ENCODE measurements at places on chromosomes 13 and 19.
A peak's percentile ranks its signal among the peaks of the same experiment; 100 is the strongest.

DNA sequence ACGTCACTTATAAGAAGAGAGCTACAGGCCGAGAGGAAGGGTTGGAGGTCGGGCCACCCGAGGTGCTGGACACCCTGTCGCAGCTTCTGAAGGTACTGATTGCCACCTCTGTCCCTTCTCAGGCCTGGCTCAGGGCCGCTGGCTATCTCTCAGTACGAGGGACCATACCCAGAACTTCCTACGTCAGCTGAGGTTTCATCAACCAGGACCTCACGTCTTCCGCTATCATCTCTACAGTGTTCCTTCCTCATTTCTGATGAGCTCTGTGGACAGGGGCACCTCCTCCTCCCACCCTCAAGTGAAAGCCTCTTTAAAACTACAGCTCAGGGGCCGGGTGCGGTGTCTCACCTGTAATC, 58.2 kb upstream of the USE1 start:
- DNase-seq = no peak

- DNase-seq = no peak
These were observed 27.9 kb upstream of the IGFL1 start for GRCh38 chr19:46201454-46202310.

GRCh38 chr13:57666131-57666953, 34.8 kb downstream of the PCDH17 start:
- no peak for DNase-seq

DNA sequence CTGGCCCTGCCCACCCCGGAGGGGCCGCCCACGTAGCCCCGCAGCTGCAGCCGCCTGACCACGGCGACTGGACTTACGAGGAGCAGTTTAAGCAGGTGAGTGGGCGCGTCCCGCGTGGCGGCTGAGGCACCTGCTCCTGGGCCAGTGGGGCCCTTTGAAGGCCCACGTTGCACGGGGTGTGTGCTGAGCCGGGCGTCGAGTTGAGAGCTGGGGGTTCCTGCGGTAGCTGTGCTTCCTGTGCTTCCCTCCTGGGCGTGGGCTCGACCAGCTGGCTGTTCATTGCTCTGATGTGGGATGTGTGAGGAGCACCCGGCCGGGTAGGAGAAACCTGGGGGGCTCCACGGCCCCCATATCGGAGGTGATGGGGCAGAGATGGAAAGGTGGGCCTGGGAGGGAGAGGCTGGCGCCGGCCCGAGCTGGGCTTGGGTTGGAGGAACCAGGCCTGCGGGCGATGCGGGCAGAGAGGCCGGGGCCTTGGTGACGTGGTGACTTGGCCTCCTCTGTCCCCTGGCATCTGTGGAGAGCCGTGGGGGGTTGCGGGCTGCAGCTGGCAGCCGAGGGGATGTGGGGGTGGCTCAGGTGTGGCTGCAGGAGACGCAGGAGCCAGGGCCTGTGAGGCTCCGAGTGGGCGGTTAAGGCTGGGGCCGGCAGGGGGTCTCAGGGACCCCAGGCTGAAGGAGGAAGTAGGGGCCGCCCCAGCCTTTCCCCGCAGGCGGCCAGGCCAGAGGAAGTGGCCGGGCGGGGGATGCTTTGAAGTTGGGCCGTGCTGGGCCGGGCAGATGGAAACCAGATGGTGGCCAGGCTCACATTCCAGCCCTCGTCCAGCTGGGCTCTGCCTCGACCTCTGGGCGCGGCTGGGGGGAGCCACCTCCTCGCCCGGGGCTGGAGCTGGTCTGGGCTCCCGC, 7.1 kb downstream of the ARID3A start:
- no peak for DNase-seq

- no peak for DNase-seq
These were observed 492.0 kb downstream of the FGF9 start for GRCh38 chr13:22162889-22163288.

- DNase-seq = no peak
These were observed 115.4 kb upstream of the TMTC4 start for GRCh38 chr13:100789968-100790367.

- no peak for DNase-seq
These were observed 35.7 kb upstream of the DACH1 start for GRCh38 chr13:71902676-71903075.

- DNase-seq = no peak
These were observed 6.8 kb downstream of the PCDH17 start for GRCh38 chr13:57638186-57638890.

DNA sequence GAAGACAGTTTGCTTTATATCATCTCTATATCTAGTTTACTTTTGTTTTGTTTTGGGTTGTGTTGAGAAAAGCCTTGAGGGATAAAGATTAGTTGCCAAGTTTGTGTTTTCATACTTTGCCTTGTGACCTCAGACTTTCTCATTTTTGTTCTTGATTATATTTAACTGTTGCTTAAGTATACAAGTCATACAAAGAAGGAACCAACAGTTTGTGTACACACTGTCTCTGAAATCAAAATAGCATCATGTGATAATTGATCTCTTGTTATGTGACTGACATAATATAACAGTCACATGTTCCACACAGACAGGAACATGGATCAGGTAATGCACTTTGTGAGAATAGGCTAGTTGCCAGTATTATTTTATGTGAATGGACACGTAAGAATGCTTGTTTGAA, 70.8 kb downstream of the SHISA2 start:
- no peak for DNase-seq

- DNase-seq = no peak
These were observed 619.0 kb downstream of the KCTD12 start for GRCh38 chr13:76267216-76267615.

- no peak for DNase-seq
These were observed 60.5 kb downstream of the COL4A2 start for GRCh38 chr13:110367620-110368019.

DNA sequence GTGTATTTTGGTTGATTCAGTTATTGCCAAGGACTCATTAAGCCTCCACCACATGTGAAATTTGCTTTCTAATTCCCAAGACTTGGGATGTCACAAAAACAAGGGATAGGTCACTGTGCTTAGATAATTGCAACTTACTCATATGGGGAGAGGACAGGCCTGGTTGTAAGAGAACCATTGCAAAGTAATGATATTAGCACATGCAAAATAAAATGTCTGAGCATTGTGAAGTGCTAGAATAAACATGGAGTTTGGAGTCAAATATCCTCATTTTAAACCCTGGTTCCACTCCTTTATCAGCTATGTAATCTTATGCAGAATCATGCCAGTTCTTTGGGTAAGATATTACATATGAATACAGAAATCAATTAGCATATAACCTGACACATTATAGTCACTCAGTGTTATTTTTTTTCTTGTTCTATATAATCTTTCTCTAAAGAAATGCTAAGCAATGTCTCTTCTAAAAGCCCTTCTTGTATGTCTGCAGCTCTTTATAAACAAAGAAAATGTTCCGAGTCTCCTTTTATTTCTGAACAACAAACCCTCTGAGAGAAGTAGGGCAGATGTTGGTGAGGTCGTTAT, 5.5 kb downstream of the CBY2 start:
- no peak for DNase-seq

GRCh38 chr13:71320452-71320851, 546.6 kb downstream of the DACH1 start:
- no peak for DNase-seq

DNA sequence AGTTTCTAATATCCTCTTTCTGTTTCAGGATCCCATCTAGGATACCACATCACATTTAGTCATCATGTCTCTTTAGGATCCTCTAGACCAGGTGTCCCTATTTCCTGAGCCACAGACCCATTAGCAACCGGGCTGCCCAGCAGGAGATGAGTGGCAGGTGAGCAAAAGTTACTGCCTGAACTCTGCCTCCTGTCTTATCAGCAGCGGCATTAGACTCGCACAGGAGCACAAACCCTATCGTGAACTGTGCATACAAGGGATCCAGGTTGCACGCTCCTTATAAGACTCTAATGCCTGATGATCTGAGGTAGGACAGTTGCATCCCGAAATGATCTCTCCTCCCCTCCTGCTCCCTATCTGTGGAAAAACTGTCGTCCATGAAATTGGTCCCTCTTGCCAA, 7.8 kb upstream of the CEBPG start:
- DNase-seq = no peak

DNA sequence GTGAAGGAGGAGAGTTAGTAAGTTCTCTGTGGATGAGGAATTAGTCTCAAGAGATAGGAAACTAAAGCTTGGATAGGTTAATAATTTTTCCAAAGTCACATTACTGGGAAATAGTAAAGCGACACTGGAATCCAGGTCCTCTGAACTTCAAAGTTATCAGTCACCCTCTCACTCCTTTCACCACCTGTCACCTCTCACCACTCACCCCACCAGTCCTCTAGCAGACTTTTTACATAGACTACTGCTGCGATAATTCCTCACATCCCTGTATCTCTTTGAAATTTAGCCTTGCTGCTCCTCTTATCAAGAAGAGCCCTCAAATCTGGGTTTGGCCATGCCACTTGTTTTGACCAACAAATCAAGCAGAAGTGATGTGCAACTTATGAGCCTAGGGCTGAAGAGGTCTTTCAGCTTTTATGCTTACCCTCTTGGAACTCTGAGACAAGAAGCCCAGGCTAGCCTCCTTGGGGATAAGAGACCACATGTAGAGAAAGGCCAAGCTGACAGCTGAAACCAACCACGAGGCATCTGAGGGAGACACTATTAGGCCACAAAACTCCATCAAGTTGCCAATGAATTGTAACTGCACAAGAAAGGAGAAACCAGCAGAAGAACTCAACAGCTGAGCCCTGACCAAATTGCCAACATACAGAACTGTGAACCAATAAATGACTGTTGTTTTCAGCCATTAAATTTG, 41.2 kb downstream of the STARD13 start:
- no peak for DNase-seq

DNA sequence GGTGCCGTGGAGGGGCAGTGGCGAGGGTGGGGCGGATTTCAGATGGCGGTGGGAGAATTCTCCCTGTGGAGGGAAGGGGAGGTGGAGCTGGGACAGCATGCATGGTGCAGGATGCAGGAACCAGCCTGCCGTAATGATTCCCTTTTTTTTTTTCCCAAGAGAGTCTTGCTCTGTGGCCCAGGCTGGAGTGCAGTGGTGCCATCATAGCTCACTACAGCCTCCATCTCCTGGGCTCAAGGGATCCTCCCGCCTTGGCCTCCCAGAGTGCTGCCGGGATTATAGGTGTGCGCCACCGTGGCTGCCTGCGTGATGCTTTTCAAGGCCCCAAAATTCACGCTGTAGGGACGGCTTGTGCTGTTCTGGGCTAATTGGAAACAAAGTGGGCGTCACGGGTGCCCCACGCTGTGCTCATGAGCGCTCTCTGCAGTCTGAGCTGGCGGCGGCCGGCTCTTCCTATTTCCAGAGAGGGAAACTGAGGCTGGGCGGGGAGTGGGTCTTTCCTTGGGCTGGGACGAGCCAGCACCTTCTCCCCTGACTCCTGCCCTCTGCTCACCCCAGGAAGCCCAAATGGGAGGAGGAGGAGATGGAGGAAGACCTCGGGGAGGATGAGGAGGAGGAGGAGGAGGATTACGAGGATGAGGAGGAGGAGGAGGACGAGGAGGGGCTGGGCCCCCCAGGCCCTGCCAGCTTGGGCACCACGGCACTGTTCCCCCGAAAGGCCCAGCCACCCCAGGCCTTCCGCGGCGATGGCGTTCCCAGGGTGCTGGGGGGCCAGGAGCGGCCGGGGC, 6.2 kb downstream of the ARID3A start:
- no peak for DNase-seq

GRCh38 chr13:39039041-39039440, 785 bp downstream of the NHLRC3 start:
- no peak for DNase-seq

DNA sequence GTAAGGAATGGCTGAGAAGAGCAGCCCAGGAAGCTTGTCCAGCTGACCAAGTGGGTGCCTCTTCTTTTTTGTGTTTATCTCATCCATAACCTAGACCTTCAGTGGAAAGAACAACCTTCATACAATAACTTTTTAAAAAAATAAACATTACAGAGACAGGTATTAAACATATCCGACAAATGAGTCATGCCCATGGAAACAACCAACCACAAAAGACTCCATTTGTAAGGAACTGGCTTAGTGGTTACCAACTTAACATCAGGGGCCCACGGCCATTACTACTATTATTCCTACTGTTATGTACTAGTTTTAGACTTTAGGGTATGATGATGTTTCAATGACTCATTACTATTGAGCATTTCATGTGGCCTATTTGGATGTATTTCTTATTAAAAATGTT, 191.7 kb upstream of the SERP2 start:
- DNase-seq = no peak

GRCh38 chr19:35644987-35645679, 3.0 kb upstream of the COX6B1 start:
- DNase-seq = peak; percentile 93

DNA sequence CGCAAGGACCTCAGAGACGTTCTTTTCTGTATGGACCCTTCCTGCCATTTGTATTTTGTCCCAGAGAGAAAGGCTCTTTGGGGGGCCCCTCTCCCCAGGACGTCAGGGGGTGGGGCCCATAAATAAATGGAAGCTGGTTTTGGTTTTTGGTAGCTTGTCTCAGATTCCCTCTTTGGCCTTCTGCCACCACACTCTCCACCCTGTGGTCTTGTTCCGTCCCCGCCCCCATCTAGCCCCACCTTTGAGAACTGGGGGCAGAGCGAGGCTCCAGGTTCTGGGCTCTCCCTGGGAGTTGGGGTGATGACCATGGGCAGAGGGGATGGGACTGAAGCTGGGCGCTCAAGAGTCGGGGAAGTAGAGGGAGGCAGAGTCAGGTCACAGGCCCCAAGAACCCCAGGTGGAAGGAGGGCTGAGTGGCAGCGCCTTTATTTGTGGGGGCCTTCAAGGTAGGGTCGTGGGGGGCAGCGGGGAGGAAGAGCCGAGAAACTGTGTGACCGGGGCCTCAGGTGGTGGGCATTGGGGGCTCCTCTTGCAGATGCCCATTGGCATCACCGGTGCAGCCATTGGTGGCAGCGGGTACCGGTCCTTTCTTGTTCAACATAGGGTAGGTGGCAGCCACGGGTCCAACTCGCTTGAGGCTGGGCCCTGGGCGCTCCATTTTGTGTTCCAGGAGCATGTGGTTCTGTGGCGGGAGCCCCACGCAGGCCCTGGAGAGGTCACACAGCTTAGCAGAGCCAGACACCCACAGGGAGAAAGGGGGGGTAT, 3.3 kb downstream of the ISYNA1 start:
- DNase-seq = no peak

DNA sequence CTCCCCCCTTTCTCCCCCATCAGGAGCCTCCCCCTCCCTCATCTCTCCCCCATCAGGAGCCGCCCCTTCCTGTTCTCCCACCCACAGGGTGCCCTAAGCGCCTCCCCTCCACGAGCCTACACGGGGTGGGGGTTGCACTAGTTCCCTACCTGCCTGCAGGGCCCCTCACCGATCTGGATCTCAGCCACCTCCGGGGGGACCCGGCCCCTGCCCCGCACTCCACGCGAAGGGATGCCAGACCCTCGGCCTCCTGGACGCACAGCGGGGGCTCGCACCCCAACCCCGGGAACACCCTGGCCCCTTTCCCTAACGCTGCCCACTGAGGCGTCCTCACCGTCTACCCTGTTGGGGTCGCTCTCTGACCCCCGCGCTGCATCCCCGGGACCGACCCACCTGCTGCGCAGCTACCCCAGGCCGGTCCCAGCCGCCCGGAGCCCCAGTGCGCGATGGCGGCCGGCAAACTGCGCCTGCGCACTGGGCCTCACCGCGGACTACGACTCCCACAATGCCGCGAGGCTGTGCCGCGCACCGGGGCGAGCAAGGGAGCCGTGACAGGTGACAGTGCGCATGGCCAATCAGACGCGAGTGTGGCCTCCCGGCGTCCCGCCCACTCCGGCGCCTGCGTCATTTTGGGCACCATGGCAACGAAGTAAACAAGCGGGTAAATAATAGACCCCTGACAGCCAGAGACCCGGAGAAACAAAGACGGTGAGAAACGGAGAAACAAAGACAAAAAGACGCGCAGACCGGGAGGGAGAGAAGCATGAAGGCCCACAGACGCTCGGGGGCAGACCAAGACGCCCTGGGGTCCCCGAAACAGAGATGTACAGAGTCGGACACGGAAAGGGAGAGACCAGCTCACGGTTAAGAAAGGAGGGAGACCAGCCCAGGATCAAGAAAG, at the start of gene ZSCAN18:
ZSCAN18 (minus strand) TSS at position 451 of the 901 bp plus-strand sequence. CDS start 7,964 bp downstream, outside the sequence.
- peak; percentile 84 for DNase-seq

All from activated CD4-positive, alpha-beta T cell treated with anti-CD3 and anti-CD28 coated beads for 24 hours (primary cell).